Aorta (tissue), 5 donors: ENCODE measurements at places on chromosomes 16 and 17. TPM values are rescaled to one million over a fixed set of nuclear protein-coding genes. Genes with fewer than 3 reads are reported as not detected.

CACNG5 gene
- total RNA-seq = not detected

GRCh38 chr16:85687651-85688471 lies 893 bp downstream of the GINS2 start:
- no peak for DNase-seq
- H3K27ac ChIP-seq = no peak overlapping the region
- no peaks in the 10 kb centered on the region for H3K4me1 ChIP-seq
- no peaks in the 10 kb centered on the region for H3K27me3 ChIP-seq

CEP295NL gene
- 10.1 TPM for total RNA-seq

DNA sequence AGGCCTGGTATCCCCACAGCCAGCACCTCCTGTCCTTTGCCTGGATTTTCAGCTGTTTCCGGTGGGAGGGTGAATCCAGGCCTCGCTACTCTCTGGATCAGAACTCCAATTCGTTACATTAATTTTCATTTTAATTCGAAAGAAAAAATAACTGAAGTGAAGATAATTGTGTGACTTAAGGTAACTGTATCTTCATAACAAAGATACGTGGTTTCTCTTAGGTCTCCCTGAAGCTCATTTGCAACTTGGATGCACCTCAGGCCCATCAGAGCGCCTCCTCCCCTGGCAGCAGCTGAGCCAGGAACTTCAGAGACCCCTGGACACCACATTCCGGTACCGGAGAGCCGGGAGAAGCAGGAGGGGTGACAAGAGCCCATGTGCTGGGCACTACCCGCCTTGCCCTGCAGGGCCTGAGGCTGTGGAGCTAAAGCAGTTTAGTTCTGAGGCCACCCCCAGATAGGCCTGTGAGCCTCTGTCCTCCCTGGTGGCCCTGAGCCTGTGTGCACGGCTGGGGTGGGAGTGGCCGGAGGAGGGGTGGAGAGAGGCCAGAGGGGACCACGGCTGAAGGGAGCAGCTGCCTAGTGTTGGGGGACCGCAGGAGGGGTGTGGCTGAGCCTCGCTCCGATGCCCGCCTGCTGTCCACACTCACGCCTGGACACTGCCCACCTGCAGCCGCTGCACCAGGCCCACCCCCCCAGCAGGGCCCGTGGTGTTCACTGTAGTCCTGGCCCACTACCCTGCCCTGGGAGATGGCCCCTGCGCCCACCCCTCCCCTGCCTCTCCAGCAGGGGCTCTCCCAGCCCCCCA lies 11.4 kb upstream of the DUS1L start:
- no peak overlapping the region for H3K27ac ChIP-seq
- no peaks in the 10 kb centered on the region for H3K36me3 ChIP-seq
- no peak for DNase-seq
- H3K4me3 ChIP-seq = no peak overlapping the region
- no peaks in the 10 kb centered on the region for H3K27me3 ChIP-seq
- H3K4me1 ChIP-seq = no peaks in the 10 kb centered on the region

- peak; percentile 95 for DNase-seq
- peaks cover 4% of the 10 kb centered on the region for H3K4me1 ChIP-seq
- H3K36me3 ChIP-seq = no peaks in the 10 kb centered on the region
- no peaks in the 10 kb centered on the region for H3K27me3 ChIP-seq
- no peak overlapping the region for H3K4me3 ChIP-seq
- H3K27ac ChIP-seq = peak overlapping the region; percentile 73
These were observed 18.6 kb downstream of the CDH16 start for GRCh38 chr16:66899945-66900710.

DNA sequence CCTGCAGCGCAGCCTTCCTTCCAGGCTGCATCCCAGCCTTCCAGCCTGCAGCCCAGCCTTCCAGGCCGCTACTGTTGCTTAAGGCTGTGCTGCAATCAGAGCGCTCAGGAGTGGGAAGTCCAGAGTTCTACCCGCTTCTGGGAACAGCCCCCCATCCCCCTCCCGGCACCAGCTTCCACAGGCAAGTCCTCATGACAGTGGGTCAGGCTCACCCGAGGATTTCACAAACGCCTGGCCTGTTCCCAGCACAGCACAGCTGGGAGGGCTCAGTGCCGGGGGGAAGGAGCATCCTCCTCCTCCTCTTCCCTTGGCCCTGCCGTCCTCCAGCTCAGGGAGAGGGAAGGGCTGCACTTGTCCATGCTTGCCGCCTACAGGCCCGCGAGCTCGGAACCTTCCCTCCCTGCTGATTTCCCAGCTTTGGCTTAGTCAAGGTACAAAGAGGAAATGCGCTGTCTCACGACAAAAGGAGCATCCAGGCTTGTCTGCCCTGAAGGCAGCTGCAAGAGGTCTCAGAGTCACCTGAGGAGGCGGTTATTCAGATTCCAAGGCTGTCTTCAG lies 8.3 kb downstream of the SOCS3 start:
- no peaks in the 10 kb centered on the region for H3K4me1 ChIP-seq
- peak; percentile 96 for DNase-seq
- H3K36me3 ChIP-seq = no peaks in the 10 kb centered on the region
- H3K27ac ChIP-seq = no peak overlapping the region

- H3K4me3 ChIP-seq = no peak overlapping the region
- H3K4me1 ChIP-seq = no peaks in the 10 kb centered on the region
- no peaks in the 10 kb centered on the region for H3K36me3 ChIP-seq
- no peak overlapping the region for H3K27ac ChIP-seq
- no peak for DNase-seq
These were observed 261.6 kb upstream of the TNRC6C start for GRCh38 chr17:77696721-77697460.

- no peaks in the 10 kb centered on the region for H3K36me3 ChIP-seq
- H3K4me1 ChIP-seq = no peaks in the 10 kb centered on the region
- DNase-seq = no peak
- H3K4me3 ChIP-seq = no peak overlapping the region
- no peak overlapping the region for H3K27ac ChIP-seq
These were observed 5.2 kb upstream of the AATF start for GRCh38 chr17:36943250-36944191.

EVI2A gene
- 9.2 TPM for total RNA-seq

PITPNC1 gene
- 28.7 TPM for total RNA-seq
